ENCODE measurements at places on chromosomes 1 and 21. TPM values are rescaled to one million over a fixed set of nuclear protein-coding genes. Genes with fewer than 3 reads are reported as not detected.
A peak's percentile ranks its signal among the peaks of the same experiment; 100 is the strongest.

GRCh38 chr1:3051270-3052268 is 17.4 kb upstream of the PRDM16 start:
- H3K27ac ChIP-seq = no peak overlapping the region
- no peak overlapping the region for H3K4me3 ChIP-seq
- H3K36me3 ChIP-seq = no peaks in the 10 kb centered on the region
- no peaks in the 10 kb centered on the region for H3K4me1 ChIP-seq
- DNase-seq = no peak
- H3K27me3 ChIP-seq = no peaks in the 10 kb centered on the region

DNA sequence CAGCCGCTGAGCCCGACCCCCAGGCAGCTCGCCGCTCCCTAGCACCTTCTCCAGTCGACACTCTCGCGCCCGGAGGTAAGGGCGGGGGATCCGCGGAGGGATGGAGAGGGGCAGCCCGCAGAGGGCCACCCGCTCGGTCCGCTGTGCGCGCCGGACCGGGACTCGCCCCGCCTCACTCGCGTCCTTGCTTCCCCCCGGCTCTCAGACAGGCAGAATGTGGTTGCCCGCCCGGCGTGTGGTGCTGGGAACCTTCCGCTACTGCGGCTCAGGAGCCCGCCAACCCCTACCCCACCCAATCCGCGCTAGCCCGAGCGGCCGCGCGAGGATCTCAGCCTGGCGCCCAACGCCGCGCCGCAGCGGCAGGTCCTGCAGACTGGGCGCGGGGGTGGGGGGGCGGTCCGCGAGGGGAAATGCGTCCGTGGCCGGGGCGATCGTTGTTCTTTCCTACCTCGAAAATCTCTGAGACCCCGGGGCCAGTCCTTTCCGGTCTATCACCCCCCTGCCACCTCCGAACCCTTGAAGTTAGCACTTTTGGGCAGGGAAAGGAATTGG is 404 bp downstream of the LRRC8C start:
- peak; percentile 59 for DNase-seq
- H3K27me3 ChIP-seq = no peaks in the 10 kb centered on the region
- H3K4me1 ChIP-seq = peaks cover 13% of the 10 kb centered on the region
- peak overlapping the region; percentile 84 for H3K27ac ChIP-seq
- no peaks in the 10 kb centered on the region for H3K36me3 ChIP-seq
- peak overlapping the region; percentile 88 for H3K4me3 ChIP-seq

DNA sequence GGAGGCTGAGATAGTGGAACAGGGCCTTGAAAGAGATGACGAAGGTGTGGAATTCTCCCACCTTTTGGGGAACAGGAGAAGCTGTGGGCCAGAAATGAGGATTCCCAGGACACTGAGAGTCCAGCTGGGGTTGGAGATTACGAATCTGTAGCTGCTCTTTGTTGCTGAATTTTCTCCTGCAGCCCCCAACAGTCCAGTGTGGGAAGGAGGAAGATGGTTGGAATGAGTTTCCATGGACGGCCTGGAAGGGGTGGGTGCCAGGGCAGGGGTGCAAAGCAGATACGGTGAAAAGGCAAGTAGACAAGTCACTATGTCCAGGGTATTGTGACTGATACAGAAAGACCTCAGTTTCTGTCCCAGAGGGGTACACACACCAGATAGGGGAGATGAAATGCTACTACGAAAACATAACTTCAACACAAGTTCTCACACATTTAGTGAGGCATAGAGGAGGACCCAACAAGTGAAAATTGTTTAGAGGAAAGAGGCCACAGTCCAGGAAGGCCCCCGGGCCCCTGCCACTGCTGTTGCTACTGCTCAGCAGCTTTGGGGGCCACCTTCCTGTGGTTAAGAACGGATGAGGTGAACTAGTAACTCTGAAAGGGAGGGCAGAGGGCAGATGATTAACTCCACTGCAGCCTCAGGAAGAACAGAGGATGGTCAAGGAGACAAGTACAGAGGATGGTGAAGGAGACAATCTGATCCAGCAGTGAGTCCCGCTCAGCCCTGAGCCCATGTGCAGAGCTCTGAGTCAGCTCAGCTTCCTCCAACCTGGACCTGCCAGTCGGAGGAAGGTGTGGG is 7.3 kb downstream of the CD244 start:
- H3K27ac ChIP-seq = no peak overlapping the region
- no peaks in the 10 kb centered on the region for H3K36me3 ChIP-seq
- H3K4me1 ChIP-seq = no peaks in the 10 kb centered on the region
- H3K27me3 ChIP-seq = no peaks in the 10 kb centered on the region
- no peak for DNase-seq

- H3K4me1 ChIP-seq = no peaks in the 10 kb centered on the region
- H3K36me3 ChIP-seq = no peaks in the 10 kb centered on the region
- no peak overlapping the region for H3K27ac ChIP-seq
- no peak for DNase-seq
- no peaks in the 10 kb centered on the region for H3K27me3 ChIP-seq
- H3K4me3 ChIP-seq = no peak overlapping the region
Measured at GRCh38 chr1:221162939-221163338, 283.7 kb downstream of the HLX start.

DNA sequence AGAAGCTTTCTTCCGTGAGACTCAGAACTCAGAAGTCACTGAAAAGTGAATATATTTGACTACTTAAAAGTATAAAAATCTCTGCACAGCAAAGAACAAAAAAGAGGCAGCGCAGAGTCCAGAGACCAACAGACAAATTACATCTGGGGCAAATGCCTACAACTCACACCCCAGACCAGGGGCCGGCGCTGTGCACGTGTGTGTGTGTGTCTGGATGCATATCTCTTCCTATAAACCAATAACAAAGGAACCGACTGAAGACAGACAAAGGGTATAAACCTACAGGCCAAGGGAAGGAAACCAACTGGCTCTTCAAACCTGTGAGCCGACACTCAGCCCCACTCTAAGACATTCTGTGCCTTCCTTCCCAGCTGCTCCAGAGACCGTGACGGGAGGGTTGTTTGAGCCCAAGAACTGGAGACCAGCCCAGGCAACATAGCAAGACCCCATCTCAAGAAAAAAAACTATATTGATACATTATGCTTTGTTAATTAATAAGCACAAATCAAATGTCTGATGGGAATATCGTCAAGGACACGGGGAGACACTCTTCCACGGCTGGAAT is 18.8 kb downstream of the WNT9A start:
- H3K27ac ChIP-seq = no peak overlapping the region
- no peak for DNase-seq
- H3K27me3 ChIP-seq = no peaks in the 10 kb centered on the region
- no peak overlapping the region for H3K4me3 ChIP-seq

GRCh38 chr1:7418442-7419080 is 352.5 kb upstream of the VAMP3 start:
- H3K27ac ChIP-seq = no peak overlapping the region
- no peaks in the 10 kb centered on the region for H3K27me3 ChIP-seq
- no peaks in the 10 kb centered on the region for H3K36me3 ChIP-seq

DNA sequence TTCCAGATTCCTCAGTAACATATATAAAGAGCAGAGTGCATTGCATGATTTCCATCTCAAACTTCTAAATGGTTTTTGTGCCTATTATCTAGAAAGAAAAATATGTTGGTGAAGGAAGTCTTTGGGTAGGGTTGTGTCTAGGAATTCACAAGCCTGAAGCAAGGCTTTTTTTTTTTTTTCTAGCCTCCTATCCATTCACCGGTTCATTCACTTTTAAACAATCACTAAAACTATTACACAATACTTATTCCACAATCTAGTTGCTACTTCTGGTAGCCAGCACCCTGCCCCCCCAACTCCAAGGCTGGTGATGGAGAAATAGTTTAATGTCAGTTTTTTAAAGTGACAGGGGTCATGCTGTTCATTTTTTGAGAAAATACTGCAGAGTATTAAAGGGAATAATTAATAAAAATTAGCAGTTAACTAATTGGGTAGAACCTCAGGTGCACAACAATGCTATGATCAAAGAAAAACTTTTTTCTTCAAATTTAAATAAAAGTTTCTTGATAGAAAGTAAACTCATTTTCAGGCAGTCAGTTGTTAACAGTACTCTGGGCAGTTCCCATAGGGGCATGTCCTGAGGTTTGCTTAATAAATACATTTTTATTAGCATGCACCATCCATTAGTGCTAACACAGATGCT is 10.9 kb downstream of the IRF2BP2 start:
- peak overlapping the region; percentile 58 for H3K4me3 ChIP-seq
- no peaks in the 10 kb centered on the region for H3K36me3 ChIP-seq
- no peaks in the 10 kb centered on the region for H3K27me3 ChIP-seq
- DNase-seq = no peak

- peaks cover 8% of the 10 kb centered on the region for H3K4me1 ChIP-seq
- no peaks in the 10 kb centered on the region for H3K27me3 ChIP-seq
- DNase-seq = no peak
Measured at GRCh38 chr1:58983633-58984245, 199.9 kb upstream of the JUN start.

GRCh38 chr1:154446292-154446691 is 41.1 kb downstream of the IL6R start:
- H3K27ac ChIP-seq = peak overlapping the region; percentile 82
- H3K4me1 ChIP-seq = peaks cover 37% of the 10 kb centered on the region
- H3K27me3 ChIP-seq = no peaks in the 10 kb centered on the region
- DNase-seq = peak; percentile 95

DNA sequence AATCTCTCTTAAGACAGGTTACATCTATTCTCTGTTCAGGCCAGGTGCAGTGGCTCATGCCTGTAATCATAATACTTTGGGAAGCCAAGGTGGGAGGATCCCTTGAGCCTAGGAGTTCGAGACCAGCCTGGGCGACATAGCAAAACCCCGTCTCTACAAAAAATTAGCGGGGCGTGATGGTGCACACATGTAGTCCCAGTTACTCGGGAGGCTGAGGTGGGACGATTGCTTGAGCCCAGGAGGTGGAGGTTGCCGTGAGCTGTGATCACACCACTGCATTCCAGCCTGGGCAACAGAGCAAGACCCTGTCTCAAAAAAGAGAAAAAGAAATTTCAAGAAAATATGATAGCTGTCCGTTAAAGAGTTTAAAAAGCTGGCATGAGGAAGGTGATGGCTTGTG is 43.0 kb downstream of the UBE4B start:
- no peak overlapping the region for H3K4me3 ChIP-seq
- H3K36me3 ChIP-seq = no peaks in the 10 kb centered on the region
- peaks cover 13% of the 10 kb centered on the region for H3K4me1 ChIP-seq

DNA sequence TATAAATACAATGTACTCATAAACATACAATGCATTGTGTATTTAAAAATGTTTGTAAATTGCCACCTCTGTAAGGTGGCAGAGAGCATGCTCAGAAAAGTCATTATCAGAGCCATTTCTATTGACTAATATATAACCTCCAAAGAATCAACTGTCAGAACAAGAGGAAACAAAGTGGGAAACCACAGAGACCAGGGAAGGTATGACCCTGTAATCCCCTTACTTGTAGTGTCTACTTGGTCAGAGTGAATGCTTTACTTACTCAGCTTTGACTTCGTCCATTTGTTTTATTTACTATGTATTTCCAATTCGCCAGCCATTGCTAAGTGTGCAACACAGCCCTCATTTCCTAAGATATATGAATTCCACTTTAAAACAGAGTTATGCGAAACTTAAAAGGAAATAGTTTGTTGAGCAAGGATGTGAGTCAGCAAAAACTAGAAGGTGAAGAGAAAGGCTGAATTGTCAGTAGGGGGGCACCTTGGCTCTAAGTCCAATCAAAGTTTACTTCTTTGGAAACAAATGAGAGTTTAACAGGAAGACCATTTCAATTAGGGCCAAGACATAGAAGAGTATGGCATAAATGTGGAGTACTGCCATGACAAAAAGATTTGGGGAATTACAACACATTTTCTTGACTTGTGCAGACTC is 671.7 kb upstream of the PTBP2 start:
- H3K36me3 ChIP-seq = no peaks in the 10 kb centered on the region
- no peak overlapping the region for H3K4me3 ChIP-seq
- H3K27ac ChIP-seq = no peak overlapping the region
- no peaks in the 10 kb centered on the region for H3K27me3 ChIP-seq
- H3K4me1 ChIP-seq = no peaks in the 10 kb centered on the region

- H3K4me3 ChIP-seq = no peak overlapping the region
- H3K36me3 ChIP-seq = peaks cover 2% of the 10 kb centered on the region
- H3K27ac ChIP-seq = no peak overlapping the region
- H3K4me1 ChIP-seq = peaks cover 12% of the 10 kb centered on the region
- H3K27me3 ChIP-seq = no peaks in the 10 kb centered on the region
Measured at GRCh38 chr1:51952638-51953037, 37.9 kb downstream of the RAB3B start.

GRCh38 chr1:87167848-87168525 is 160.7 kb upstream of the LMO4 start:
- H3K27me3 ChIP-seq = no peaks in the 10 kb centered on the region
- H3K36me3 ChIP-seq = no peaks in the 10 kb centered on the region
- DNase-seq = no peak

- no peaks in the 10 kb centered on the region for H3K36me3 ChIP-seq
- H3K27me3 ChIP-seq = no peaks in the 10 kb centered on the region
- H3K4me1 ChIP-seq = peaks cover 17% of the 10 kb centered on the region
- H3K4me3 ChIP-seq = no peak overlapping the region
Measured at GRCh38 chr1:78277253-78277652, 213.5 kb upstream of the PTGFR start.

The EXO1 gene
- 3.0 TPM for total RNA-seq

The AK4 gene
- total RNA-seq = 13.9 TPM

The MAP3K7CL gene
- 50.6 TPM for total RNA-seq

The LENEP gene
- 0.26 TPM for total RNA-seq

The SERPINC1 gene
- total RNA-seq = under 0.01 TPM

The C1QTNF12 gene
- 1.0 TPM for total RNA-seq
